ENCODE measurements at places on chromosomes 16 and 17.

- no peak for DNase-seq
These were observed 18.2 kb upstream of the ABR start for GRCh38 chr17:1197781-1198490.

- no peak for DNase-seq
These were observed 140.7 kb downstream of the PRKCB start for GRCh38 chr16:23976524-23976923.

- no peak for DNase-seq
These were observed 12.7 kb upstream of the FAM20A start for GRCh38 chr17:68613739-68614298.

DNA sequence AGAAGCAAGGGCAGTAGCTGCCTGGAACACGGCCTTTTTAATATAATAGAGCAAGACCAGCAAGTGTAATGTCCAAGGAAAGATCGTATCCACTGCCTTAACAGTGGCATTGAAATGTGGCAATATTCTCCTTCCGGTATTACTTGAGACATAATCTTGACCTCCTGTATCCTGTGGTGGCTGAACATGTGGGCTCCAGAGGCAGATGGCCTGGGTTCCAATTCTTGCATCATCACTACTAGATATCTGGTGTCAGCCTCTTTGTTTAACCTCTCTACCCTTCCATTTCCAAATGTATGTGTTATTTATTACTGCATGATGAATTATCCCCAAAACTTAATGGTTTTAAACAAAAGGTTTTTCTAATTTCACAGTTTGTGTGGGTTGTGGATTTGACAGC, 3.5 kb upstream of the CDYL2 start:
- no peak for DNase-seq

- no peak for DNase-seq
These were observed 52.5 kb upstream of the HELZ start for GRCh38 chr17:67297454-67297960.

DNA sequence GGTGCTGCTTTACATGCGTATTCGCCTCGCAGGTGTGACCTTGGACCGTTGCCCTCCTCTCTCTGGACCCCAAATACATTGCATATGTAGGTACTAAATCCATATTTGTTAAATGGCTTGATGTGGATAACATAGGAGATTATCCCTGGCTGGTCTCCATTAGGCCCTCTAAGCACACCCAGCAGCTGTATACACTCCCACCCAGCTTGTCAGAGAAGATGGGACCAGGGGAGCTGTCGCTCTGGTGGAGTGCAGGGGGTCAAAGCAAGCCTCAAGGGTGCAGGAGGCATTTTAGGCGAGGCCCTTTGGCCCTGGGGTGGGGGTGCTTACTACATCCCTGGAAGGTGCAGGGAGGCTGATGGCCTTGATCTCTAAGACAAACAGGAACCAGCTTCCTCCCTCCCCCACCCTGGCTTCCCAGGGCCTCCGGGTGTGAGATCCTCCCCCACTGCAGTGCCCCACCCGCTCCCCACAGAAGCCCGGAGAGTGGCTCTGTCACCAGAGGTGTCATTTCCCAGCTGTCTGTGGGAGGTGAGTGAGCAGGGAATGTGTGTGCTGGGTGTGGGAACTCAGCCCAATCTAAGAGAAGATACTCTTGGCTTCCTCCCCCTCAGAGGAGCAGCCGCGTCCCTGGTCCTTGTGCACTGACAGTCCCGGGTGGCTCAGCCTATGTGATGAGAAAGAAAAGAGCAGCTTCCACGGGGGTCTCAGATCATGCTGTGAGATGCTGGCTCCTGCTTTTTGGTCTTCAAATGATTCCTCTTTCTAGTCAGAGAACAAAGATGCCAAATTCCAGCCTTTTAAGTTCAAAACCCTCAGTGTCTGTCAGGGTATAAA, 1.4 kb upstream of the VAMP2 start:
- peak; percentile 75 for DNase-seq

DNA sequence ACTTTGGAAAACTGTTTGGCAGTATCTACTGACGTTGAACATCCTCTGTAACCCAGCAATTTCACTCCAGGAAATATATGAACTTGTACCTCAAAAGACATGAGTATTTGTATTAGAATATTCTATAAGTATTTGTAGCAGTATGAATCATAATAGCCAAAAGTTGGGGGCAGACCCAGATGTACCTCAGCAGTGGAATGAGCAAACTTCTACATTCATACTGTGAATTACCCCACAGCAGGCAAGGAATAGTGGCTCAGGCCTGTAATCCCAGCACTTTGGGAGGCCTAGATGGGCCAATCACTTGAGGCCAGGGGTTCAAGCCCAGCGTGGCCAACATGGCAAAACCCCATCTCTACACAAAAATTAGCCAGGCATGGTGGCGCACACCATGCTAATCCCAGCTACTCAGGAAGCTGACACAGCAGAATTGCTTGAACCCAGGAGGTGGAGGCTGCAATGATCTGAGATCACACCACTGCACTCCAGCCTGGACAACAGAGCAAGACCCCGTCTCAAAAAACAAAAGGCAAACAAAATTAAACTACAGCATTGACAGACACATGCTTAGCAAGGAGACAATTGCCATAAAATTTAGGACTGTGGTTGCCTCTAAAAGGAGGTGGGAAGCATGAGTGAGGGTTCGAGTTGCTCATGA, 11.2 kb upstream of the HELZ start:
- no peak for DNase-seq

GRCh38 chr17:4175921-4176807, 33.2 kb downstream of the CYB5D2 start:
- peak; percentile 21 for DNase-seq

DNA sequence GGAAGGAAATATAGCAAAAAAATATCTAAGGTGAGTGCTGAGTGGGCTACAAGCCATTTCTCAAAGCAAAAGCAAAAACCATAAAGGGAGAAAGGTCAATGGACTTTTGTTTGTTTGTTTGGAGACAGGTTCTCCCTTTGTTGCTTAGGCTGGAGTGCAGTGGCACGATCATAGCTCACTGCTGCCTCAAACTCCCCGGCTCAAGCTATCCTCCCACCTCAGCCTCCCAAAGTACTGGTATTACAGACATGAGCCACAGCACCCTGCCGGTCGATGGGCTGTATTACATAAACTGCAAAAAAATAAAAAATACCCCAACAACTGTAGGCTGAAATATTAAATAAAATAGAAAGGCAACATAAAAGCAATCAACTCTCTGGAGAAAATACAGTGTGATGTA, 3.5 kb upstream of the RBBP6 start:
- no peak for DNase-seq
